ENCODE measurements at places on chromosomes 7 and 10. TPM values are rescaled to one million over a fixed set of nuclear protein-coding genes. Genes with fewer than 3 reads are reported as not detected.

Gene TFEC
- 0.39 TPM for total RNA-seq

DNA sequence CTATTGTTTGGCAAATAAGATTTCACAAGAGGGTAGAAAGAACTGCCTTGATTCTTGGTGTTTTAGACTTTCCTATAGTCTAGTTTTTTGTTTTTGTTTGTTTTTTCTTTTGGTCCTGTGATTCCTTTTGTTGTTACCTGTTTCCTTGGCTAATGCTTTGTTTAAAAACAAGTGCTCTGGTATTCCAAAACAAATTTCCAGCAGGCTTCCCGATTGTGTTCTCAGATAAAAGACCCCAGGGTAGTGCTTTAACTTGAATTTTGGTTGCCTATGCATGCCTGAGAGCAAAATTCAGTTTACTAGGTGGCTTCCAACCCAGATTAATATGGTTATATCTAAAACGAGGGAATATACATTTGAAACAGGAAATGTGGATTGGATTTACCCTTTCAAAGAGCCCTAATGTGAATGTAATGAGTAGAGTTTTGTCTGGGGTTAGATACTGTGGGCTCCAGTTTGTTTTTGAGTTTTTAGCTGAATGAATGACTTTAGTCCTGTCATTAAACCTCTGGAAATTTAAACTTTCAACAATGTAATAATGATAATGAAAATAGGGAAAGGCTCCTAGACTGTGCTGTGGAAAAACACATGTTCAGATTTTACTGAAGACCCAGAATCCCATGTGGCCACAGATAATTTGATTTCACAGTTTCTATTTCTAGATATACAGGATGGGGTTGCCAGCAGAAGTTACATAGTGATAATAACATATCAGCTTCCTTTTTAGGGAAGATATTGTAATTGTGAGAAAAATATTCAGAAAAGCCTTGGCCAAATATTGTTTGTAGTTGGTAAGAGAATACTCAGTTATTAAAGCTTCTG, 23.9 kb downstream of the AUTS2 start:
- no peak for DNase-seq

DNA sequence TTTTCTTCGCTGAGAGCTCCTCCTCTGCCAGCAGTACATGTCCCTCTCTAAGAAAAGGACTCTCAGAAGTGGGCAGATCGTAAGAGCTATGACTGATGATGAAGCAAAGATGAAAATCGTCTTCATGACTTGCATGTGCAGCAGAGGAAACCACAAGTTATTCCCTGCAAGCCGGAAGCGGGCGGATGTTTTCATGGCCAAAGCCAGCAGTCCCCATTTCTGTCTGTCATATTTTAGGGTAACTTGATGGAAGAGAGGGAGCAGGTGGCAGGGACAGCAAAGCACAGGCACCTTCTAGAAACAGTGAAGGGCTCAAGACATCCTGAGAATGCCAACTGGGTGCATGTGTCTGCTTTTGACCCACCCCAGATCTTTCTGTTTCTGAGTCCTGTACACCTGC, 19.9 kb downstream of the KLF6 start:
- no peak for DNase-seq

- no peak for DNase-seq
These were observed 9.8 kb downstream of the ARHGAP12 start for GRCh38 chr10:31918671-31919409.

Measured in CD8-positive, alpha-beta memory T cell (primary cell).